Ureter (tissue), 1 donor: ENCODE measurements at places on chromosomes 16 and 17. TPM values are rescaled to one million over a fixed set of nuclear protein-coding genes. Genes with fewer than 3 reads are reported as not detected.
A peak's percentile ranks its signal among the peaks of the same experiment; 100 is the strongest.

The CRYBA1 gene
- total RNA-seq, result not detected

The KCNAB3 gene
- total RNA-seq, result 7.9 TPM

The CD300A gene
- total RNA-seq, result 4.3 TPM

The NACA2 gene
- not detected for total RNA-seq

The CHST4 gene
- 0.16 TPM for total RNA-seq

The KRTAP2-3 gene
- not detected for total RNA-seq

The CORO1A gene
- total RNA-seq, result 24.2 TPM

The GP1BA gene
- not detected for total RNA-seq

The ADORA2B gene
- total RNA-seq, result 5.2 TPM

The WFIKKN2 gene
- 0.21 TPM for total RNA-seq

DNA sequence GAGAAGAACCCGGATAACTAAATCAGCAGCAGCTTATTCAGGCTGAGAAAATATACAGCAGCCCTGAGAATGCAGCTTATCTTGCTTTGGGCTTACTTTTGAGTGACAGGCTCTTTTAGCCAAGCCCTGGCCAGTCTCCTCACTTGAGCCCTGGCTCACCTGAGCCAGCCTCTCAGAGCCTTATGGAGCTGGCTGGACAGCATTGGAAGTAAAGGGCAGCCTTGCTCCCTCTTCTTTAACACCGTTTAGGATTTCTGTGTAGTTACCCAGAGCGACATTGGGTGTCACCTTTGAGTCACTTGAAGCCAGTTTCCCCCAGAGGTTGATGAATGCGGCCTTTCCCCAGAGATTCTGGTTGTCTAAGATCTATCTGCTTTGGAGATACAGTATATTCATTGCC is 7.7 kb upstream of the NPIPB2 start:
- no peak for DNase-seq

- DNase-seq, result no peak
Observed at GRCh38 chr17:34665819-34666763, 86.7 kb downstream of the TMEM132E start.

GRCh38 chr17:31508288-31509094 is 117.0 kb downstream of the RAB11FIP4 start:
- DNase-seq, result no peak

- no peak for DNase-seq
Observed at GRCh38 chr16:57852189-57852588, 49.9 kb upstream of the KIFC3 start.

DNA sequence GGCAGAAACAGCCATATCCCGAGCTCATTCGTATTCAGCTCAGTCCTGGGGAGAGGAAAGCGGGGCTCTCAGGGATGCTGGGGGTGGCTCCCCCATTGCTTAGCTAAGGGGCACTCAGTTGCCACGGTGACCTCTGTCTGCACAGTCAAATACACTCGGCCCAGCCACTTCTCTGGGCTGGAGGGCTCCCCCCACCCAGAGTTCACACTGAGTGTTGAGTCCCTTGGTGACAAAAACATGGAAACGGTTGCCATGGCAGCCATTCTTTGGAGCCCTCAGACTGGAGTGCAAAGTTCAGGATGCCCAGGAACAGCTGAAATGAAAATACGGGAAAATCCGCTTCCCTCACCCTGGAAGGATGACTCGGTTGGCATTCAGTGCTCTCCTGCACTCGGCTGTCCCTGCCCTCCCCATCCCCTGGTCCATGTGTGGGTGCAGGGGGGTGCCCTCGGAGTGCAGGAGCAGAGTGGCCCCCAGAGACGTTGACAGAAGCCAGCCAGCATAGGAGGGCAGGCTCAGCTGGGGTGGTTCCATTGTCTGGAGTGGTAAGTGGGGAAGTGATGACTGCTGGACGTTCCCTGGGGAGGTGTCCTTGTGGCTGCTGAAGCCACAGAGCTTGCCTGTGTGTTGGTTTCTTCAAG is 216.5 kb downstream of the NTN1 start:
- no peak for DNase-seq

DNA sequence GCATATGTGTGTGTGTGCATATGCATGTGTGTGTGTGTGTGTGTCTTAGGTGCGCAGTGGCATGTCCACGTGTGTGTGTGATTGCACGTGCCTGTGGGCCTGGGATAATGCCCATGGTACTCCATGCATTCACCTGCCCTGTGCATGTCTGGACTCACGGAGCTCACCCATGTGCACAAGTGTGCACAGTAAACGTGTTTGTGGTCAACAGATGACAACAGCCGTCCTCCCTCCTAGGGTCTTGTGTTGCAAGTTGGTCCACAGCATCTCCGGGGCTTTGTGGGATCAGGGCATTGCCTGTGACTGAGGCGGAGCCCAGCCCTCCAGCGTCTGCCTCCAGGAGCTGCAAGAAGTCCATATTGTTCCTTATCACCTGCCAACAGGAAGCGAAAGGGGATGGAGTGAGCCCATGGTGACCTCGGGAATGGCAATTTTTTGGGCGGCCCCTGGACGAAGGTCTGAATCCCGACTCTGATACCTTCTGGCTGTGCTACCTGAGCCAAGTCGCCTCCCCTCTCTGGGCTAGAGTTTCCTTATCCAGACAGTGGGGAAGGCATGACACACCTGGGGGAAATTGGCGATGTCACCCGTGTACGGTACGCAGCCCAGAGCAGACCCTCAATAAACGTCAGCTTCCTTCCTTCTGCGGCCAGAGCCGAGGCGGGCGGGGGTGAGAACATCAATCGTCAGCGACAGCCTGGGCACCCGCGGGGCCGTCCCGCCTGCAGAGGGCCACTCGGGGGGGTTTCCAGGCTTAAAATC is 47.6 kb downstream of the IL21R start:
- no peak for DNase-seq

- DNase-seq, result no peak
Observed at GRCh38 chr16:65445313-65446260, 323.7 kb upstream of the CDH11 start.

DNA sequence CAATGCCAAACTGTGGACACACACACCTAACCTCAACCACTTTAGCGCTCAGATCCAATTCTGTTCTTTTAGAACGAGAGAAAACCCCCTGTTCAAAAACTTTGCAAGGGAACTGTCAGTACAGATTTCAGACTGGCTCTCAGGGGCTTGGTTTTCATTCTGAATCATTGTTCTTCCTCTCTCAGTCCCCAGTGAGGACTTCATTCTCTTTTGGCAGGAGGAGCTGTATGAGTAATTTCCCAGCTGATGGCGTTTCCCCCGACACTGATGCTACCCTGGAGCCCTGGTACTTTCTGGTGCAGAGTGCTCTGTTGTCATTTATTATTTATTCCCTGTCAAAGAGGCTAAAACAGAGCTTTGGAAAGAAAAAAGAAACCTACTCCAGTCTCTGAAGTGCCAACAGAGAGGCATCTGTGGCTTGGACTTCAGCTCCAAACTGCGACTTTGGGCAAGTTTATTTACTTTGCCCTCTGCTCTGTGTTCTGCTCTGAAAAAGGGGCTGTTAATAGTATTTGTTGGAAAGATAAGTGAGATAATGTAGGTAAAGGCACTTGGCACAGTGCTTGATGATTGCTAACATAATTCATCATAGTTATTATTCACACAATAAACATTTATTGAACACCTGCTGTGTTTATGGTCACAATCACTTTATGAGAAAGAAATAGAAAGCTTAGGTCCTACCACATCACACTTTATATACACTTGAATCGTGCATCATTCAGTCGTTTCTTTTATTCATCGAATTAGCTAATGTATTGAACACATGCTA is 28.3 kb downstream of the ETV4 start:
- DNase-seq, result no peak

DNA sequence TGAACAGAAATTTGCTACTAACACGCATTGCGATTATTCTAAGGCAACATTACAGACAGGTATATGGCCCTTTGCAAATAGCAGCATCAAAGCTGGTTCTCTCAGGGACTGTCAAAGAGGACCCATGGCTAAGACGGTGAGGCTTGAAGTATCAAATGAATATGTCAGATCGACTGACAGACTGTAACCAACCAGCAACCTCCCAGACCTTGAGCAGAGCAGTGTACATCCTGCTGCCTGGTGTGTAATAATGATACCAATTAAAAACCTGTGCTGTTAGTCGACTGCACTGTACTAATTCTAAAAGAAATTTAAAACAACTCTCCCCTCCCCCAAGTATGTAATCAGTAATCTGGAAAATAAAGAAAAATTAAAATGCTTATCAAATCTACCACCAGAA is 35.9 kb upstream of the GHDC start:
- no peak for DNase-seq

GRCh38 chr16:21197621-21198020 is 13.8 kb downstream of the ZP2 start:
- DNase-seq, result no peak

DNA sequence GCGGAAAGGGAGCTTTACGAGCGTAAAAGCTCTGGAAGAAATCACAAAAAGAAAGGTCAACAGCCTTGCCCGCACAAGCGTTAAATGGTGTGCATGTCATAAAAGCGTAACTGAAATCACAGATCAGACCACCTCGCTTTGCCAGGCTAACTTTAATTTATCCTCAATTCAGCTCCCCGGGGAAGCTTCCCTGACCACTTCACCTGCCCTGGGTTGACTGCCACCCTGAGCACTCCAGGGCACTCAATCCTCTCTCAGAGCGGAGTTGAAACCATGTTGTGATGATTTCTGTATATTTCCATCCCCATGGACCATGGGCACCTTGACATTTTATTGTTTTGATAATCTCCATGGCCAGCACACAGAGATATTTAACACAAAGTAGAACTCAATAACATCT is 16.1 kb upstream of the NAGS start:
- DNase-seq, result no peak

GRCh38 chr16:88764913-88765349 is 20.1 kb downstream of the PIEZO1 start:
- DNase-seq, result peak; percentile 82

GRCh38 chr17:17156511-17156910 is 49.6 kb downstream of the PLD6 start:
- DNase-seq, result no peak

DNA sequence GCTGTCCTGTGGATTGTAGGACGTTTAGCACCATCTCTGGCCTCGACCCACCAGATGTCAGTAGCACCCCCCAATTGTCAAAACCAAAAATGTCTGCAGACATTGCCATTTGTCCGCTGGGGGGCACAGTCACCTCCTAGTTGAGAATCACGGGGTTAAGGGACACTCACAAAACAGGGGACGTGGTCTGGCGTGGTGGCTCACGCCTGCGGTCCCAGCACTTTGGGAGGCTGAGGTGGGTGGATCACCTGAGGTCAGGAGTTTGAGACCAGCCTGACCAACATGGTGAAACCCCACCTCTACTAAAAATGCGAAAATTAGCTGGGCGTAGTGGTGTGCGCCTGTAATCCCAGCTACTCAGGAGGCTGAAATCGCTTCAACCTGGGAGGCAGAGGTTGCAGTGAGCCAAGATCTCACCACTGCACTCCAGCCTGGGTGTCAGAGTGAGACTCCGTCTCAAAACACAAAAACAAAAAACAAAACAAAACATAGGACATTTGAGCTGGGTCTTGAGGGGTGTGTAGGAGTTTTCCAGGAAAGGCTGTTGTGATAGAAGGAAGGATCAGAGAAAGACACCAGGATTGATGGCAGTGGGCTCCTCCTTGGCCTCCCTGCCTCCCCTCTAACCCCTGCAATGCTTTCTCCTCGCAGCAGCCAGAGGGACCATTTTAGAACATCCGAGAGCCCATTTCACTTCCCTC is 171.8 kb upstream of the GSE1 start:
- DNase-seq, result no peak

DNA sequence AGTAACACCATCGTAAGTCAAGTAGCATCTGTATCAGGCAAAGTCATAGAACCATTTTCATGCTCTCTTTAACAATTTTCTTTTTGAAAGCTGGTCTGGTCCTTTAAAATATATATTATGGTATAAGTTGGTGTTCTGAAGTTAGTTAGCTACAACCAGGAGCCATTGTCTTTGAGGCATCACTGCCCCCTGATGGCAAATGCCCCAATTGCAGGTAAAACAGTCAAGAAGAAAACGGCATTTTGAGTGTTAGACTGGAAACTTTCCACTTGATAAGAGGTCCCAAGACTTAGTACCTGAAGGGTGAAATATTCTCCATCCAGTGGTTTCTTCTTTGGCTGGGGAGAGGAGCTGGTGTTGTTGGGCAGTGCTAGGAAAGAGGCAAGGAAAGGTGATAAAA is 14.1 kb downstream of the TP53 start:
- DNase-seq, result no peak

- no peak for DNase-seq
Observed at GRCh38 chr16:54284931-54285413, 1.6 kb downstream of the IRX3 start.

DNA sequence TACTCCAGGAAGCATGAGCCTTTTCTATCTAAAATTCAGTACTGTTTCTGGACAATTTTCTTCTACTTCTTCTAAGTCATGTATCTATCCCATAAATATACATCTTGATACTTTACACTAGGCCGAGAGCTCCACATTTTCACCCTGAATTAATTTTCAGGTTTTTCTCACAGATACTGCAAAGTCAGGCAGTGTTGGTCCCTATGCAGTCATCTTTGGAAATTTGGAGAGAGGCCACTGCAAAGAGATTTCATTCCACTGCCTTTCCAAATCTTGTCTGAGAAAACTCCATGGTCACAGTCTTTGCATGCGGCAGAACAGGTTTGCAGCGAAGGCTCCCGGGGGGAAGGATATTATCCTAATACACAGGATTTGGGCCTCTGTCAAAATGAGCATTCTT is 28.2 kb downstream of the DUSP14 start:
- no peak for DNase-seq

GRCh38 chr17:57879437-57880085 is 29.7 kb upstream of the MRPS23 start:
- DNase-seq, result no peak

- peak; percentile 53 for DNase-seq
Observed at GRCh38 chr17:71975331-71975801, 145.5 kb upstream of the SOX9 start.
